Uterus (tissue), 4 donors: ENCODE measurements at places on chromosomes 1 and 21. TPM values are rescaled to one million over a fixed set of nuclear protein-coding genes. Genes with fewer than 3 reads are reported as not detected.

DNA sequence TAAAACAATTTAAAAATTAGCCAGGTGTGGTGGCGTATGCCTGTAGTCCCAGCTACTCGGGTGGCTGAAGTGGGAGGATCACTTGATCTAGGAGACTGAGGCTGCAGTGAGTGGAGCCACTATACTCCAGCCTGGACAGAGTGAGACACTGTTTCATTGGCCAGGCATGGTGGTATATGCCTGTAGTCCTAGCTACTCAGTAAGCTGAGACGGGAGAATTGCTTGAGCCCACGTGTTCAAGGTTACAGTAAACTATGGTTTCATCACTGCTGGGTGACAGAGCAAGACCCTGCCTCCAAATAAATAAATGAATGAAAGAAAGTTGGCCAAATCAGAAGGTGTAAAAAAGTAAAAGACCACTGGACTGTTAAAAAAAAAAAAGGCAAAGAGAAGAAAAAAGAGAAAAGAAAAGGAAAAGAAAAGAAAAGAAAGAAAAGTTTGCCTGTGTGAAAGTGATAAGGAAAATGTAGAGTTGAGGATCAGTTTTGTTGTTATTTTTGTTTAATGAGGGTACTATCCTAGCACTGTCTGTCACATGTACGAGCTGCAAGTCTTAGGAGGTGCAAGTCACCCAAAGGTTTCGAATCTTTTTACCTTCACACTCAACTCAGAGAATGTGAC lies 52.3 kb downstream of the LUZP1 start:
- no peaks in the 10 kb centered on the region for H3K4me1 ChIP-seq
- H3K36me3 ChIP-seq = no peaks in the 10 kb centered on the region
- no peak overlapping the region for H3K4me3 ChIP-seq

DNA sequence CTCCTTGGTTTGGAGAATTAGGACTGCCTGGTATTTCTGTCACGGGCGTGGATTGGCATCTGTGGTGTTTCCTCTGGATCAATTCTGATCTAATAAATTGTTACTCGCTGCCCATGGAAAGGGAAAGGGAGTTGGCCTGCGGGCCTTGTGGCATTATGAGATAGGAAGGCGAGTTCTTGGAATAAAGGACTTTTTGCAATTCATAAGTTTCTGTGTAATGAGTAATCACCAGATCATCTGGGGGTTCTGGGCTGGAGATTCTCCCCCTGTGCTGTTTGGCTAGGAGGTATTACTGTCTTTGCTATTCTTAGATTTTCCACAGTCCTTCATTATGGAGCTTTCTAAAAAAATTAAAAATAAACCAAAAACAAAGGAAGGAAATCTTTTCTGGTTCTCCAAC lies 315.9 kb downstream of the CAMTA1 start:
- H3K4me1 ChIP-seq = no peaks in the 10 kb centered on the region
- no peak overlapping the region for H3K27ac ChIP-seq
- H3K36me3 ChIP-seq = no peaks in the 10 kb centered on the region
- H3K4me3 ChIP-seq = no peak overlapping the region
- no peaks in the 10 kb centered on the region for H3K27me3 ChIP-seq

DNA sequence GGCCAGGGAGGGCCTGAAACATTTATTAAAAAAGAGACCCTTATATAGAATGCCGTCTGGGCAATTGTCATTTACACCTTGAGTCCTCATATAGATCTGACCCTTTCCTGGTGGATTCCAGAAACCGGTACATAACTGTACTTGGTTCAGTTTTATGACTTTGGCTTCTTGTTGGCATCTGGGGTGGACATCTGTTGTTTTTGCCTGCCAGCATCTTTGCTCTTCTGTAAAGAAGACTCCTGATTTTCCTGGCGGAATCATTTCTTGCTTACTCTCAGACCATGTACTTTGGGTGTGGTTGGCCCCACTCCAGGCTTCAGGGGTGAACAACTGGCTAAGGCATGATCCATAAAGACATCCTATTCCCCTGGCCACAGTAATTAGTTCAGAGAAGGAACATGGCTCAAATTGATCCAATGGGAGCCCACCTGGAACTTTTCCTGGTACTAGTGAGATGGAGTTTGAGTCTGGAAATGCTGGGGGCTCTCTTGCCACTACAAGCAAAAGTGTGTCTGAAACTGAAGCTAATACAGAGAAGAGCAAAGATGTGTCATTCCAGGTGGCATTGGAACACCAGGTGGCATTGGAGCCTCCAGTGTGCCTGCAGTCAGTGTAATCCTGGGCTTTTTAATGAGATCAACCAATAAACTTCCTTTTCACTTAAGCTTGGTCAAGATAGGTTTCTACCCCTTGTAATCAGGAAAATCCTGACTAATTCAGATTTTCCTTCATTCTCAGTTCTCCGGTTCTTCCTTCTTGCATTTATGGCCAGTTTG lies 332.5 kb upstream of the CAMK1G start:
- H3K4me3 ChIP-seq = no peak overlapping the region
- H3K4me1 ChIP-seq = no peaks in the 10 kb centered on the region
- H3K36me3 ChIP-seq = no peaks in the 10 kb centered on the region
- DNase-seq = no peak
- no peaks in the 10 kb centered on the region for H3K27me3 ChIP-seq

- H3K27ac ChIP-seq = peak overlapping the region; percentile 94
- no peak overlapping the region for H3K4me3 ChIP-seq
These were observed 88.0 kb upstream of the SLFNL1 start for GRCh38 chr1:41109310-41110197.

DNA sequence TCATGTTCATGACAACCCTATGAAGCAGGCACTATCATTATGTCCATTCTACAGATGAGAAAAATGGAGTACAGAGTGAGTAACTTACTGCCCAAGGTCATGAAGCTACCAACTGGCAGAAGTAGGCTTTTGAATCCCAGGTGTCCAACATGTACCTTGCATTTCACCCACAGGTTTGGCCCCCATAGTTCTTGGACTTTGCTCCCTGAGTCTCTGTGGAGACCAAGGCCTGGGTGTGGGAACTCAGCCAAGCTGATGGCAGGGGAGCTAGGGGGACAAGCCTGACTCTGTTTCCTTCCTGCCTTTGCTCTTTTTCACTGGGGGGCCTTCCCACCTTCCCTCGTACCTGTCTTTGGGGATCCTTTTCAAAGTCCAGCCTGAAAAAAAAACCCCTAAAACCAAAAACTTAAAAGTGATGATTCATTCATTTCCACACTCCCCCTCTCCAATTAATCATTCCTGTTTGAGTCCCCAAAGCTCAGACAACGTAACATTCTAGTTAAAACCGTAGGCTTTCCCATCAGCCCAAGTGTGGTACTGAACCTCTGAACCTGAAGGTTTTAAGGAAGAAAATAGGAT lies 8.5 kb upstream of the TTC22 start:
- no peak overlapping the region for H3K27ac ChIP-seq
- no peak overlapping the region for H3K4me3 ChIP-seq
- H3K36me3 ChIP-seq = no peaks in the 10 kb centered on the region
- H3K4me1 ChIP-seq = no peaks in the 10 kb centered on the region
- DNase-seq = no peak
- H3K27me3 ChIP-seq = no peaks in the 10 kb centered on the region

DNA sequence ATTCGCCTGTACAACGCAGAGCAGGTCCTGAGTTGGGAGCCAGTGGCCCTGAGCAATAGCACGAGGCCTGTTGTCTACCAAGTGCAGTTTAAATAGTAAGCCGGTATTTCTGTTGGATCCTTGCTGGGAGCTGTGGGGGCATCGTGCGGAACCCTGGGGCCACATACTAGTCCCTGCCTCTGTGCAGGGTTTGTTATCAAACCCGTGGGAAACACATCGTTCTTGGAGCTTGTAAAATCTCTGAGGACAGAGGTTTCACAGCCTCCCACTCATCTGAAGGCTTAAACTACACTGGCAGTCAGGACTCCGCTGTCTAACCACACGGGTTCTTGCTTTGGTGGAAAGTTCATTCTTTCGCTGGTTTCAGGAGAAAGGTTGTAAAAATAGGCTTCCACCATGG lies 11.7 kb downstream of the IFNGR2 start:
- H3K4me3 ChIP-seq = no peak overlapping the region
- peaks cover 2% of the 10 kb centered on the region for H3K4me1 ChIP-seq
- H3K36me3 ChIP-seq = no peaks in the 10 kb centered on the region
- H3K27ac ChIP-seq = no peak overlapping the region

DNA sequence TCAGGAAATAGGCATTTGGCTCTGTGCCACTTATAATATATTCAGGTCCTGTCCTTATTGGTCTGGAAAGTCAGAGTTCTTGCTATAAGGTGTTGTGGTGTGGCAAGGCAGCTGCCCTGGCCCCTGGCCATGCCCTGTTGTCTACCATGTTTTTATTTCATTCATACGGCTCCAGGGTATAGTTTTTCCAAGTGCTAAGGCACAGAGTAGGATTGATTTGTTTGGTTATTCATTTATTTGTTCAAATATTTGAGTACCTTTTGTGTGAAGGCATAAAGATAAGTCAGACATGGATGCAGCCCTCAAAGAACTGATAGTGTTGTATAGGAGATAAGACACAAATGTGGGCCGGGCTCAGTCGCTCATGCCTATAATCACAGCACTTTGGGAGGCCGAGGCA lies 10.1 kb downstream of the ZBTB8B start:
- H3K27ac ChIP-seq = no peak overlapping the region
- H3K36me3 ChIP-seq = no peaks in the 10 kb centered on the region
- no peak overlapping the region for H3K4me3 ChIP-seq
- no peaks in the 10 kb centered on the region for H3K4me1 ChIP-seq
- DNase-seq = no peak
- H3K27me3 ChIP-seq = no peaks in the 10 kb centered on the region

DNA sequence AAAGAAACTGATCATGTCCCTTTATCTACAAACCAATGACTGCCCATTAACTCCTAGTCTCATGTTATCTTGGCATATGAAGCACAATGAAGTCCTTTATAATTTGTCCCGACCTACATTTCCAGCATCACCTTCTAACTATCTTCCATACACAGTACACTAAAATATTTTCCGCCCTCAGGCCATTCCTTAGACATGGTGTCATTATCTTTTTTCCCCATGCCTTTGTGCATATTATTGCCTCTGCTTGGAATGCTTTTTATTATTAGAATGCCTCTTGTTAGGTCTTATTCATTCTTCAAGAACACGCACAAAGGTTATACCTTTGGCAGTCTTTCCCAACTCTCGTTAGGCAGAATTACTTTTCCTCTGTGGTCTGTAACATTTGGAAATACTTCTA lies 39.6 kb downstream of the ATG4C start:
- H3K27ac ChIP-seq = no peak overlapping the region
- no peak for DNase-seq
- no peak overlapping the region for H3K4me3 ChIP-seq

- no peaks in the 10 kb centered on the region for H3K27me3 ChIP-seq
- H3K27ac ChIP-seq = no peak overlapping the region
- H3K36me3 ChIP-seq = no peaks in the 10 kb centered on the region
- H3K4me3 ChIP-seq = no peak overlapping the region
- no peaks in the 10 kb centered on the region for H3K4me1 ChIP-seq
- DNase-seq = no peak
These were observed 147.6 kb upstream of the TNR start for GRCh38 chr1:175890958-175891357.

GRCh38 chr1:43305461-43305860 lies 4.7 kb downstream of the TIE1 start:
- no peaks in the 10 kb centered on the region for H3K4me1 ChIP-seq
- no peaks in the 10 kb centered on the region for H3K36me3 ChIP-seq
- H3K27me3 ChIP-seq = no peaks in the 10 kb centered on the region
- H3K27ac ChIP-seq = no peak overlapping the region

DNA sequence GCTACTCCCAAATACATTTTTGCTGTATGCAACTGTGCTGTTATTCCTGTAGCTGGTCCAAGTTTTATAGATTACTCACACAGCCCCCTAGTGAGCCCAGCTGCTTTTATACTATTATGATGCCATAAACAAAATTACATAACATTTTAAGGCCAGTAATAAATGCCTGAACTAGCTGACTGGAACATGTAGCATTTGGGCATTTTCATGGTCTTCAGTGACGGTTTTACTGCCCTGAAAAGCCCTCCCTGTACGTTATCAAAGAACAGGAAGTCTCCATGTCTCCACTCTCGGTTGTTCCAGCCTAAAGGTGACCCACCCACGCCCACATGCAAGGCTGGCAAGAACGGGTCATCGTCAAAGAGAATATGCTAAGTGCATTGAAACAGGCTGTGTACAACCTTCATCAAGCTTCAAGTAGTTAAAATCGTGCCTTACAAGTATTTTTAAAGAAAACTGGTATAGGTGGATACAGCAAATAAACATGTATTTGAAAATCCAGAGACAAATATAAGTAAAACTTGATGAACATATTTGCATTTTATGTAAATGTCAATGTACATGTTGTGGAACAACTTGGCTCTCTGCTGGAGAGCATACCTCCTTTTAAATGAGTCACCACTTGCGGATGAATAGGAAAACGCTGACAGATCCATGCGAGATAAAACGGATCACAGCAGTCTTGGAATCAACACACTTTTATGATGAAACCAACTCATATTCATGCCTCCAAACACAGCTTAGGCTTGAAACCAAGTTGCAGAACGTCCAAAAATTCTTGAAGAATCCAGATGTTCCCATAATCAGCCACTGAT lies 520.5 kb downstream of the SMYD3 start:
- H3K4me1 ChIP-seq = no peaks in the 10 kb centered on the region
- no peaks in the 10 kb centered on the region for H3K27me3 ChIP-seq
- no peak overlapping the region for H3K27ac ChIP-seq
- peak; percentile 22 for DNase-seq
- H3K4me3 ChIP-seq = no peak overlapping the region
- H3K36me3 ChIP-seq = no peaks in the 10 kb centered on the region

GRCh38 chr1:193070386-193070753 lies 11.0 kb downstream of the RO60 start:
- no peak overlapping the region for H3K27ac ChIP-seq
- DNase-seq = no peak
- H3K36me3 ChIP-seq = no peaks in the 10 kb centered on the region
- no peaks in the 10 kb centered on the region for H3K4me1 ChIP-seq
- H3K4me3 ChIP-seq = no peak overlapping the region

DNA sequence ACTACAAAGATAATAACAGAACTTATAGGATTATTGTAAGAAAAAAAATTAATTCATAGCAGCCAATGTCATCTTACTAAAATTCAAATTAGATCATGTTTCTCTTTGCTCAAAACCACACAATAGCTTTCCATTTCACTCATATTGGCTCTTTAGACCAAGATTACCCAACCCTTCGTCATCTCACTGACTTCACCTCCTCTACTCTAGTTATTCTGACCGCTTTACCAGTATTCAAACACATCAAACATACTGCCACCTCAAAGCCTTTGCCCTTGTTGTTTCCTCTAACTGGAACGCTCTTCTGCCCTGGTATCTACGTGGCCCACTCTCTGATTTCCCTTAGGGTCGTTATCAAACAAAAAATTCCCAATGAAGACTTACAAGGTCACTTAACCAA lies 1.7 kb downstream of the ANGPTL3 start:
- no peaks in the 10 kb centered on the region for H3K36me3 ChIP-seq
- no peaks in the 10 kb centered on the region for H3K4me1 ChIP-seq
- no peaks in the 10 kb centered on the region for H3K27me3 ChIP-seq
- no peak for DNase-seq
- no peak overlapping the region for H3K27ac ChIP-seq

The PGLYRP4 gene
- total RNA-seq = not detected

The CTTNBP2NL gene
- total RNA-seq = 60.5 TPM

The C8A gene
- total RNA-seq = not detected

The DOCK7 gene
- 110 TPM for total RNA-seq

The CASZ1 gene
- total RNA-seq = 49.2 TPM

The TFF2 gene
- not detected for total RNA-seq

The ERG gene
- total RNA-seq = 10.4 TPM

The CLDN8 gene
- total RNA-seq = not detected
